RWPE1 (cell line): ENCODE measurements at places on chromosomes 3 and 15.

DNA sequence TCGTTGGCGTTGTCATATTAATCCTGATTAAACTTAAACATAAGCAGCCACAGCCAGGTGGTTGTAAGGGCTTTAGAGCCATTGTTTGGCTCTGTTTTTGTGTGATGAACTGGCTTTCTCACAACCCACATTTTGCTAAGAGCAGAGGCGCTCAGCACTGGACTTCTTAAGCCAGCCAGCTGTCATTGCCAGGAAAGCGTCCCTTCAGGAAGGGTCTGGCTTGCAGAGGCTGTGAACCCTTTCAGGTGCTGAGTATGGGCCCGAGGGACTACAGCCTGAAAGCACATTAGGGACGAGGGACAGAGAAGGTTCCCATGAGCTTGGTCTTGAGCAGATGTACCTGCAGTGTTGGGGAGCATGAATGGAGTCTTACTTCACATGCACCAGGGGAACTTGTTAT lies 112.3 kb downstream of the CHCHD6 start:
- no peak for DNase-seq

DNA sequence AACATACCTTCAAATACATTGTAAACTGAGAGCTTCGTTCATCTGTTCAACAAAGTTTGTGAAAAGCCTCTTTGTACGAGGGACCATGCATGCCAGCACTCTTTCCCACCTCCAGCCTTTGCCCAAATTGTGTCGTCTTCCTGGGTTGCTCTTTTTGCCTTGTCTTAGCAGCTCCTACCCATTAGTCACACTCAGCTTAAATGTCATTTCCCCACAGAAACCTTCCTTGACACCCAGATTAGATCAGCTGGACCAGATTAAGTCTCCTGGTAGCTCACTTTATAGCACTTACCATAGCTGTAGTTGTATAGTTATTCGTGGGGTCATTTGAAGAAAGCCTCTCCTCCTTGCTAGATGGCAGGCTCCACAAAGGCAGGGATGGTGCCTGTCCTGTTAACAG lies 24.1 kb upstream of the SNRK start:
- DNase-seq: no peak

DNA sequence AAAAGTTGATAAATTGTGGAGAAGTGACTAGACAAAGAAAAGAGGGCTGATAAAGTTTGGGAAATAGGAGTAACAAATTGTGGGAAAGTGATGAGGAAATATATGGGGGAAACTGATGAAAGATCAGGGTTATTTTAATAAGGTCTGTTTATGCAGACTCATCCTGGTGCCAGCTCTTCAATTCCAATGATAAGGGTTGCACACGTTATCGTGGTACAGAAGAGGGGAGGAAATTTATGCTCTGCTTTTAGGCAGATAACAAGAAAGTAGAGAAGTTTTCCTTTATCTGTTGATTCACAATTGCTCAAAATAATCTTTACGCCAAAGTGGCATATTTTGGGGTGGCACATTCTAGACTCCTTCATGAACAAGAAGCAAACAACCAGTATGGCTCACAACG lies 32.1 kb upstream of the LIPC start:
- DNase-seq: no peak

DNA sequence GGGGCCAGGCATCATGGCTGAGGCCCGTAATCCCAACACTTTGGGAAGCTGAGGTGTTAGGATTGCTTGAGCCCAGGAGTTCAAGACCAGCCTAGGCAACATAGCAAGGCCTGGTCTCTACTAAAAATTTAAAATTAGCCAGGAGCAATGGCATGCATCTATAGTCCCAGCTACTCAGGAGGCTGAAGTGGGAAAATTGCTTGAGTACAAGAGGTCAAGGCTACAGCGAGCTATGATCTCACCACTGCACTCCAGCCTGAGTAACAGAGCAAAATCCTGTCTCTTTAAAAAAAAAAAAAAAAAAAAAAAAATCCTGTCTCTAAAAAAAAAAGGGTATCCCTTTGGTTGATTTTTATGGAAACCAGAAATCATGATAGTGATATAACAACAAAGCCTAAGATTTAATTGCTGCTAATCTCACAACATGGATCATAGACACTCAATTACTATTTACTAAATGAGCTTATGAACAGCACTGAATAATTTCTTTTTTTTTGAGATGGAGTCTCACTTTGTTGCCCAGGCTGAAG lies 12.1 kb downstream of the PCLAF start:
- DNase-seq: no peak

DNA sequence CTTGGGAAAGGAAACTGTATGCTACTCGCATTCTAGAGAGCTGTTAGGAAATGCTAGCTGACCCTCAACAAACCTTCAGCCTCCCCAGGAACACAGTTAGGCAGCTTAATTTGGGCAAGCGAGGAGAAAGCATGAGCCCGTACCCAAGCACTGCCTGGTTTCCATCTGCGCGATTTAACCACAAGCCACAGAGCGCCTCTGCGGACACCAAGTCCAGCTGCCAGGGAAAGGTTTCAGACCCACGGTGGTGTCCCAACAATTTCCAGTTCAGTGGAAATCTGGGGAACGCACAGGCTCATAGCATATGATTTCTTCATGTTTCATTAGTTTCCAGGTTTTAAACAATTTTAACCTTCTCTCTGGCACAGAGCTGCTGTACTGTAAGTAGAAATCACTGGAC lies 617.6 kb downstream of the FHIT start:
- DNase-seq: no peak

DNA sequence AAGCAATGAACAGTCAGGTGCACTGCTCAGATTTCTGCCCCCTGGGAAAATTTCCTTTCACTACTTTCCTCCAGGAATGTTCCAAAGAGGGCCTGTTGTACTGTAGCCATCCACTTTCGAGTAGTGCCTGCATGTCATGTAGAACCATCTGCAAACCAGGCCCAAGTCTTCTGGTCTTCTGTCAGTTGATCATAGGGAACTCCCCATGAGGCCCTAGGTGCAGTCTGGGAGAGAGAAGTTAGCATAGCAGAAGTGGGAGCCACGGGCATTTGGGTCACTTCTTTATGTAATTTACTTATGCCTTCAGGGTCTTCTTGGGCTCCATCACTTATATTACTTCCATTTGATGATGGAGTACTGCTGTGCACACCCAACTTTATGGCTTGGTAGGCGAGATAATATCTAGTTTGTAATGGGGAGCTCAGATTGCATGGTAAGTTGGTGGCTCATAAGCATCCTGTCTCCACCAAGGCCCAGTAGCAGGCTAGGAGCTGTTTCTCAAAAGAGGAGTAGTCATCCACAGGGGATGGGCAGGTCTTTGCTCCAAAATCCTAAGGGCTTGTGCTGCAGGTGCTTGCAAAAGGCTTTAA lies 151.4 kb downstream of the NFKBIZ start:
- DNase-seq: no peak
